Frontal cortex (tissue), 4 donors: ENCODE measurements at places on chromosomes 7 and 10.

DNA sequence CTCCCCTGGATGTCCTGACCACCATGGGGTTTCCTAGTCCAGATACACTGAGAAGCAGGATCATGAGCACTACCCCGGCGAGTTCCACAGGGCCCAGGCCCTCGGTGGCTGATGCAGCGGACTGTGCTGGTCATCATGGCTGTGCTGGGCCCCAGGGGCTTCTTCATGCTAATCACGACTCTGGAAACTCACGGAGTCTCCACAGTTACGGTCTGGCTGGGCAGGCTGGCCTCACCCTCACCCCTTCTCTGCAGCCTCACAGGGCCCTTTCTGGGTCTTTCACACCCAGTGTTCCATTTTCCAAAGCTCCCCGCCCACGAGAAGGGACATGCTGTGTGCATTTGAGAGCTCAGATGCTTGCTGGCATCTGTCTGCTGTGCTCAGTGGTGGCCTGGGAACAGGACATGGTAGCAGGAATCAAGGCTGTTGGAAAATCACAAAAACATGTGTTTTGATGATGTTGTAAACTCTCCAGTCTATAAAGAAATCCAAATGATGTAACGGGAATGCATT is 119.0 kb downstream of the PTPN20 start:
- no peak for DNase-seq

DNA sequence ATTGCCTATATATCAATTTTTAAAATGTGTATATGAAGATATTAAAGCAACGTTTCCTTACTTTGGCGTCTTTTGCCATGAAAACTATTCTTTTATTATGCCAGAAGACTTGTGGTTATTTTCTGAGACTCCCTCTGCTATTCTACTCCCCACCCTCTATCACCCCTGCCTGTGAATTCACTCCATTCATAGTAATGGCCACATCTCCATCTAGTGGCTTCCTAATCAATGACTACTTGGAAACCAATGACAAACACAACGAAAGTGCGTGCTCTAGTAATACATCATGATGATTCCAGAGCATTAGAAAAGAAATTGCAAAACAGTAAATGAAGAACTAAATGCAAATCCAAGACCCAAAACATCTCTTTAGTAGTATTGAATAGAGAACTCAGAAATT is 186.7 kb upstream of the HGF start:
- DNase-seq: no peak

GRCh38 chr10:7853890-7854289 is 35.6 kb downstream of the TAF3 start:
- no peak for DNase-seq

DNA sequence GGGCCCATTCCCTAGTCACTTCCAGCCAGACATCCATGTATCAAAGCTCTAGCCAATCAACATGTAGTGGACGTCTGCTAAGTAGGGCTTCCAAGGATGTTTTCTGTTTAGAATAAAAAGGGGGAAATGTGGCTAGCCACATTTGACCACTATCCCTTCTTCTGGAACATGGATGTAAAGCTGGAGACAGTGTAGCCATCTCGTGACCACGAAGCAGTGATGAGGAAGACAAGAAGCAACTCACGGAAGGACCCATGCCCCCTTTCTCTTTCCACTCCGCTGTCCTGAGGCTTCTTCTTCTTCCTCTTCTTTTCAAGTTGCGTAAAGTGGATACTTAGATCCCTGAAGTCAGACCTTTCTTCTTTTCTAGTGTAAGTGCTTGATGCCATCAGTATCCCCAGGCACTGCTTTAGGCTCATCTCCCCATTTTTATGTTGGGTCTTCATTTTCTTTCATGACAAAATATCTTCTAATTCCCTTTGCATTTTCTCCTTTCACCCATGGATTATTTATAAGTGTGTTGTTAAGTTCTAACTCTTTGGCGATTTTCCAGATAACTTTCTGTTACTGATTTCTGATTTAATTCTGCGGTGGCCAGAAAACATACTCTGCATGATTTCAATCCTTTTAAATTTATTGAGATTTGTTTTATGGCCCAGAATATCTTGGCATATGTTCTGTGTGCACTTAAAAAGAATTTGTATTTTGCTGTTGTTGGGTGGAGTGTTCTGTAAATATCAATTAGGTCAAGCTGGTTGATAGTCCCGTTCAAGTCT is 594.5 kb downstream of the SDK1 start:
- no peak for DNase-seq

DNA sequence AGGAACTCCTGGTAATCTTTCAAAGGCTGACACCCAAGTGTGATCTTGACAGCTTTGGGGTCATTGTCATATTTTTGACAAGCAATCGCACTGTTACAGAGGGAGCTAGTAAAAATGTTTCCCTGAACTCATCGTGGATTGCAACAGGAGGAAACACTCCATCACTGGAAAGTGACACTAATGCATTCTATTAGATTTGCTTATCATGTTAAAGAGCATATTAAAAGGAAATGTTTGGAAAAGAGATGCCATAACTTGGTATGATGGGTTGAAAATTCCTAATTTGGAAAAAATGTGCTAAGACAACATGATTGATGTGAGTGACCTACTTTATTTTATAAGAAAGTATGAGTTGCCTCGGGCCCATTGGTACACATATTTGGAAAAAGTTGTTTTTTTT is 22.7 kb upstream of the EMX2 start:
- DNase-seq: no peak

DNA sequence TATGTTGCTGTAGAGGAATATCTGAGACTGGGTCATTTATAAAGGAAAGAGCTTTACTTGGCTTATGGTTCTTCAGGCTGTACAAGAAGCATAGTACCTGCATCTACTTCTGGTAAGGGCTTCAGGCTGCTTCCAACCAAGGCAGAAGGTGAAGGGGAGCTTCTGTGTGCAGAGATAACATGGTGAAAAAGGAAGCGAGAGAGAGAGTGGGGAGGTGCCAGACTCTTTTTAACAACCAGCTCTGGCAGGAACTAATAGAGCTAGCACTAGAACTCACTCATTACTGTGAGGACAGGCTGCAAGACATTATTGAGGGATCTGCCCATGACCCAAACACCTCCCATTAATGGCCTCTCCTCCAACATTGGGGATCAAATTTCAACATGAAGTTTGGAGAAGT is 94.5 kb downstream of the KIF20B start:
- no peak for DNase-seq

DNA sequence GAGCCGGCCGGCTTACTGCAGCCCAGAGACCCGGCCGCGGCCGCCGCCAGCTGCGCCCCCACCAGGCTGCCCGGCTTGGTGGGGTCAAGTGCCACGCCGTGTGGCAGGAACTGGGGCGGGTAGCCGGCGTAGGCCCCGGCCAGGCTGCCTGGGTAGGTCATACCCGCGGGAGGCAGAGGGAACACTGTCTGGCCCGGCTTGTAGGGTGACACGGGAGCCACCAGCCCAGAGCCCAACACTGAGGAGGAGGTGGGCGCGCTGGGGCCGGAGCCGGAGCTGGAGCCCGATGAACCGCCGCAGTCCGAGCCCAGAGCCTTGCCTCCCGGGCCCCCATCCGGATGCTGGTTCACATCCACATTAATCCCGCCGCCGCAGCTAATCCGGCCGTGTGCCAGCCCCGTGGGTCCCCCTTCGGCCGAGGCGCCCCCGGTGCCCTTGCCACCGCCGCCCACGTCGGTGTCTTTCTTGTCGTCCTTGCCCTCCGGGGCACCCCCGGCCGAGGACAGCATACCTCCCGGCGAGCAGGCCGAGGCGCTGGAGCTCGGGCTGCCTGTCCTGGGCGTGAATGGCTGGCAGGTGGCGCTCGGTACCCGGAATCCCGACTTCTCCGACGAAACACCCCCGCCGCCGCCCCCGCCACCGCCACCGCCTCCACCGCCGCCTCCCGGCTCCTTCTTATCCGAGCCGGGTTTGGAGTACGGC is 2.0 kb downstream of the ZNF503 start:
- DNase-seq: peak; percentile 81

DNA sequence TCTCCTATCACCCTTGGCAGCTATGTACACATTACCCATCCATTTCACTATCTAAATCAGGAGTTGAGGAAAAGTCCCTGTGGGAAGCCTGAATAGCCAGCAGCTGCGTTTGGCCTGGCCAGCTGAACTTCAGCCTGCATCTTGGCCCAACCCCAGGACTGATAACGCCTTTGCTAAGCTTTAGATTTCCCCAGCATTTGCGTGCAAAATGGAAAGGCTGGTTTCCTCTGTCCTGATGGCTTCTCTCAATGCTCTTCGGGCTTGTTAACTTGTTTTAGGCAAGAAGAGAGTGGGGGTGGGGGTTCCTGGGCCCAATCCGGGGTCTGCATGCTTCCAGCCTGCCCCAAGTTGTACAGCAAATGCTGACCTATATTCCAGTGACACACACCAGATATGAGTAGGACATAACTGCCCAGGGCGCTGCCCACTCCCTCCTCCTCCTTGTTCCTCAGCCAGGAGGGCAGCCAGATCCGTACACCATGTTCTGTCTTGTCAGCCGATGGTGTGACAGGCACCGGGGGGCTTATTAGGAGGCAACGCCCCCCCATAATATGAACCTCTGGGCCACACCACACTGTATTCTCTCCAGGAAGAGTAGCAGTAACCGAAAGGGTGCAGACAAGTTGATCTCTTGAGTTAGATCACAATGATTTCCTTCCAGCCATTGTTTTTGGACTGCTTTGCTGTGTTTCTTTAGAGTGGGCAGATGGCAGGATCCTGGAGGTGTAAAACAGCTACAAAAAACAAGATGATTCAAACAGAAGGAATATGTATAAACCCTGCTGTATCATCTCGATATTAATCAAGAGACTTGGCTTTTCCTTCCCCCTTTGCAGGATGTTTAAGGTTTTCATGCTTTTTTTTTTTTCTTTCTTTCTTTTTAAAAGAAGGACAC is 339.0 kb downstream of the RNLS start:
- DNase-seq: no peak

GRCh38 chr7:129898502-129899160 is 54.1 kb downstream of the UBE2H start:
- no peak for DNase-seq
